ENCODE measurements at places on chromosomes 13 and 19. TPM values are rescaled to one million over a fixed set of nuclear protein-coding genes. Genes with fewer than 3 reads are reported as not detected.

FUT2 gene
- 1.0 TPM for total RNA-seq

PODNL1 gene
- 0.98 TPM for total RNA-seq

PEAK3 gene
- 0.26 TPM for total RNA-seq

DNA sequence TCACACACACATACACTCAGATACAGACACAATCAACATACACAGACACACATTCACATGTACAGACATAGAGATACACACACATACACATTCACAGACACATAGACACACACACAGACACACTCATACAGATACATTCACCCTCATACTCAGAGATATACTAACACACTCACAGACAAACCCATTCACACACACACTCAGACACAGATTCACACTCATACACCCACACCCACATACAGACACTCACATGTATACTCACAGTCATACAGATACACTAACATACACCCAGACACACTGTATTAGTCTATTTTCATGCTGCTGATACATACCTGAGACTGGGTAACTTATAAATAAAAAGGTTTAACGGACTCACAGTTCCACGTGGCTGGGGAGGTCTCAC lies 30.8 kb downstream of the GJA3 start:
- H3K4me1 ChIP-seq, result no peaks in the 10 kb centered on the region
- no peak for DNase-seq
- no peak overlapping the region for H3K4me3 ChIP-seq
- H3K27ac ChIP-seq, result no peak overlapping the region
- no peaks in the 10 kb centered on the region for H3K27me3 ChIP-seq

- no peak for DNase-seq
- no peak overlapping the region for H3K27ac ChIP-seq
- H3K27me3 ChIP-seq, result no peaks in the 10 kb centered on the region
- no peaks in the 10 kb centered on the region for H3K36me3 ChIP-seq
- H3K4me1 ChIP-seq, result no peaks in the 10 kb centered on the region
Measured at GRCh38 chr19:30566681-30567420, 194.7 kb downstream of the ZNF536 start.

DNA sequence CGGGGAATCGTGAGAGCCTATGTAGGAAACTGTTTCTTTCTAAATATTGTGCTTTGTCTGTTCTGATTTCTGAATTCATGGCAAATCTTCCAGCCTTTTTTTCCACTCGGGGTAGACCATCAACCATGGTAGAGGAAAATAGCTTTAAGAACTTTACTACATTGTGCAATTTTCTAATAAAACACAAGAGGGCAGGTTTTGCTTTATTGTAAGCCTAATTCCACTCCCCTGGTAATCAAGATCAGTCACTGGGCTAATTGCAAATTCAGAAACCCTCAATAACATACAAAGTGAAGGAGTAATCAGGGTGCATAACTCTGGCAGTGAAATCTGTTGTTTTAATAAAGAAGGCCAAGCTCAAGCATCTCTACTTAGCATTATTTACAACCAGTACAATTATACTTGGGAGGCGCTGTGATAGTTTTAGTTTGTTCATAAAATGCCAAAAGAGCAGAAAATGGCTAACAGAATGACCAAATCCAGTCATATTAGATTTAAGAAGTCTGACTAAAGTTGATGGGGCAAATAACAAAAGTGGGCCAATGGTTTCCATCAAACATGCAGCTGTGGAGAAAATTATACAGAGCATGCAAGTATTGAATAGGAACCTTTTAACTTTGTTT lies 43.8 kb downstream of the DCT start:
- H3K27me3 ChIP-seq, result no peaks in the 10 kb centered on the region
- no peak overlapping the region for H3K4me3 ChIP-seq
- no peak for DNase-seq

DNA sequence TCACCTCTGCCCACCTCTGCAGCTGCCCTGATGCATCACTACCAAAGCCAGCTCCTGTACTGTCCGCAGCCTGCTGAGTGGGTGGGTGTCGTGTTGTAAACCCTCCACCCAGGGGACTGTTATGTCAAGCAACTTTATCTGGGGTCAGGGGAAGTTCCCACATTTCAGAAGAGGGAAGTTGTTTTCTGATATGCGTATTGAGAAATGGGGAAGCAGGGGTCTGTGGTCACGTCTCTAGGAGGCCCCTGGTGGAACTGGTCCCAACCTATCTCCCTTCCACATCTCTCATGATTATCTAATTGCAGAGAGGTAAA lies 31.2 kb downstream of the CLEC17A start:
- H3K4me3 ChIP-seq, result no peak overlapping the region
- no peaks in the 10 kb centered on the region for H3K4me1 ChIP-seq
- no peaks in the 10 kb centered on the region for H3K27me3 ChIP-seq
- no peak for DNase-seq
- H3K27ac ChIP-seq, result no peak overlapping the region

- H3K27me3 ChIP-seq, result no peaks in the 10 kb centered on the region
- H3K4me3 ChIP-seq, result no peak overlapping the region
- H3K36me3 ChIP-seq, result no peaks in the 10 kb centered on the region
Measured at GRCh38 chr19:3243819-3244700, 19.6 kb downstream of the CELF5 start.

- DNase-seq, result no peak
- no peaks in the 10 kb centered on the region for H3K4me1 ChIP-seq
- no peak overlapping the region for H3K4me3 ChIP-seq
- no peaks in the 10 kb centered on the region for H3K27me3 ChIP-seq
Measured at GRCh38 chr13:30898070-30898469, 8.0 kb upstream of the MEDAG start.

DNA sequence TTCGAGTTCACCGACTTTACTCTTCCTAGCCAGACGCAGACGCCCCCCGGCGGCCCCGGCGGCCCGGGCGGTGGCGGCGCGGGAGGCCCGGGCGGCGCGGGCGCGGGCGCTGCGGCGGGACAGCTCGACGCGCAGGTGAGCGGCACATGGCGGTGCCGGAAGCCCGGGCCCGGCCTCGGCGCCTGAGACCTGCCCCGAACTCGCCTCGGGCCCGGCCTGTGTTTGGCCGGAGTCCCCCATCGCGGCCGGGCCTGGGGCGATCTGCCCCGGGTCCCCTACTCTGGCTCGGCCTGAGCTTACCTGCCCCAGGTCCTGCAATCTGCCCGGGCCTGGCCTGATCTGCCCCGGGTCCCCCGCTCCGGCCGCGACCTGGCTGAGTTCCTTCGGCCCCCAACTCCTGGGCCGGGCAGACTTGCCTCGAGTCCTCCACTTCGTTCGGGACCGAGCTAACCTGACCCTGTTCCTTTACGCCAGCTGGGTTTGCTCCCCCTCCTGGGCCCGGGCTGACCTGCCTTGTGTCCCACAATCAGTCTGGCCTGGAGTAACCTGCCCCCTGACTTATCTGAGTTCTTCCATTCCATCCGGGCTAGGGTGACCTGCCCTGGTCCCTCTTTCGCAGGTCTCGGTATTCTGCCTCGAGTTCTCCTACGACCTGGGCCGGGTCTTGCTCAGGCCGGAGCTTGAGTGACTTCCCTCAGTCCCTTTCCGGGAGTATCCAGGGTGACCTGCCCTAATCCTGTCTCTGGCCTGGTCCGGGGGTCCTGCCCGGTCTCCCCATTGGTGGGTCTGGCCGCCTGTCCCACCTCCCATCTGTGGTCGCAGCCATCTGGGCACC lies 764 bp downstream of the UPF1 start:
- no peak for DNase-seq
- no peaks in the 10 kb centered on the region for H3K36me3 ChIP-seq

- DNase-seq, result no peak
- H3K4me3 ChIP-seq, result no peak overlapping the region
- no peaks in the 10 kb centered on the region for H3K27me3 ChIP-seq
- H3K4me1 ChIP-seq, result no peaks in the 10 kb centered on the region
- no peak overlapping the region for H3K27ac ChIP-seq
Measured at GRCh38 chr13:33045851-33046592, 29.8 kb downstream of the KL start.
